ENCODE measurements at places on chromosomes 11 and 22.

GRCh38 chr22:26134654-26135330, 34.5 kb upstream of the SEZ6L start:
- no peak for DNase-seq

- no peak for DNase-seq
Measured at GRCh38 chr11:128093689-128094088, 493.7 kb downstream of the ETS1 start.

GRCh38 chr11:111819161-111819828, 52.1 kb downstream of the ALG9 start:
- no peak for DNase-seq

- DNase-seq: no peak
Measured at GRCh38 chr11:60993615-60994014, 22.1 kb downstream of the CD6 start.

DNA sequence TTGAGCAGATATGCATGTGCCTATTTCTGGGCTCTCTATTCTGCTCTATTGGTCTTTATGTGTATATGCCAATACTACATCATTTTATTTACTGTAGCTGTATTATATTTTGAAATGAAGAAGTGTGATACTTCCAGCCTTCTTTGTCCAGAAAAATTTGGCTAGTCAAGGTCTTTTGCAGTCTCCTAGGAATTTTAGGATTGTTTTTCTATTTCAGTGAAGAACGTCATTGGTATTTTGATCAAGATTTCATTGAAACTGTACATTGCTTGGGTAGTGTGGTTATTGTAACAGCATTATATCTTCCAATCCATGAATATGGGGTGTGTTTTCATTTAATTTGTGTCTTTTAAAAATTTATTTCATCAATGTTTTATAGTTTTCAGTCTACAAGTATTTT, 400.3 kb downstream of the AASDHPPT start:
- DNase-seq: no peak
